Fibroblast of skin of right quadriceps (primary cell): ENCODE measurements at places on chromosomes 11 and 22.

- peak; percentile 94 for DNase-seq
Observed at GRCh38 chr11:105244160-105244825, 104.7 kb upstream of the CARD18 start.

DNA sequence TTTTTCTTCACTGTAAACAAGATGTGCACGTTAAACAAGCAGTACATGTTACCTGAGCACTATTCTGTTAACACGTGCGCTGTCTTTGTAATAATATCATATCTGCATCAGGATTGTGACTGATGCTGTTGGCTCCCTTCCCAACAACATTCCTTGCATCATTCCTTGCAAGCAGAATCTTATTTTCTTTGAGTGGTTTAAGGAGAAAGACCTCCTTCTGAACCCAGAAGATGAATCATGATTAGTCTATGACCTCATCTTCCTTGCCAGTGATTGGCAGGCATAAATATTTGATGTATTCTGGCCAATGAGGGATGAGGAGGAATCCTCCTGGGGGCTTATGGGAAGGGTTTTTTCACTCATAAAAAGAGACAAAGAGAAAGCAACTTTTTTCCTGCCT, 46.2 kb downstream of the C11orf71 start:
- DNase-seq, result peak; percentile 95

DNA sequence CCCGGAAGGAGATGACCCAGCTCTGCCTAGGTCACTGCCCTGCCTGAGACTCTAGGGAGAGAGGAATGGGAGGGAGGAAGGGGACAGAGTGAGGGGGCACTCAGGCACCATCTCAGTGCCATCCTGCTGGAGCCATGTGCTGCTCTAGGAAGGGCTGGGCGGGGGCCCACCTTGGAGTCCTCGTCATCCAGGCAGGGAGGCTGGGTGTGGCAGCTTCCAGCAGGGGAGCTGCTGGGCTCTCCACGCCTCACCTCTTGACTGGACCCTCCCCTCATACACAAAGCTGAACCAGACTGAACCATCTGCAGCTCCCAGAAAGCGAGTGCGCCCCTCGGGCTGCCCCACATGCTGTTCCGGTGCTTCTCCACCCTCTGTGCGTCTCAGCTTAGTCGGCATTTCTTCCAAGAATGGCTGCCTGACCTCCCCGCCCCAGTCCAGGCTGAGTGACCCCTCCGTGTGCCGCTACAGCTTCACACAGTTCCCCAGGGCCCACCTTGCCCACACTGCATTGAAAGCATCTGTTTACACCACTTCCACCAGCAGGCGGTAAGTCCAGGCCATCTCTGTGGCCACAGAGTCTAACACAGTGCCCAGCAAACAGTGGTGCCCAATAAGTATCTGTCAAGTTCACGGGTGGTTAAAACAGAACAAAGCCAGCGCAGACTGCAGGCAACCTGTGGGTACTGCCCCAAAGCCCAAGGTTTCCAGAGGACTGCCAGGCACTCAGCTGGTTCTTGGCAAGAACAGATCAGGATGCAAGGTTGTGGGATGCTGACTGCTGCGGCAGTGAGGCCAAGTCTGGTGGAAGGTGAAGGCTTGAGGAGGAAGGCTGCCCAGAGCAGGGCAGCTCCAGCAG, 9.4 kb upstream of the TRIM29 start:
- no peak for DNase-seq

DNA sequence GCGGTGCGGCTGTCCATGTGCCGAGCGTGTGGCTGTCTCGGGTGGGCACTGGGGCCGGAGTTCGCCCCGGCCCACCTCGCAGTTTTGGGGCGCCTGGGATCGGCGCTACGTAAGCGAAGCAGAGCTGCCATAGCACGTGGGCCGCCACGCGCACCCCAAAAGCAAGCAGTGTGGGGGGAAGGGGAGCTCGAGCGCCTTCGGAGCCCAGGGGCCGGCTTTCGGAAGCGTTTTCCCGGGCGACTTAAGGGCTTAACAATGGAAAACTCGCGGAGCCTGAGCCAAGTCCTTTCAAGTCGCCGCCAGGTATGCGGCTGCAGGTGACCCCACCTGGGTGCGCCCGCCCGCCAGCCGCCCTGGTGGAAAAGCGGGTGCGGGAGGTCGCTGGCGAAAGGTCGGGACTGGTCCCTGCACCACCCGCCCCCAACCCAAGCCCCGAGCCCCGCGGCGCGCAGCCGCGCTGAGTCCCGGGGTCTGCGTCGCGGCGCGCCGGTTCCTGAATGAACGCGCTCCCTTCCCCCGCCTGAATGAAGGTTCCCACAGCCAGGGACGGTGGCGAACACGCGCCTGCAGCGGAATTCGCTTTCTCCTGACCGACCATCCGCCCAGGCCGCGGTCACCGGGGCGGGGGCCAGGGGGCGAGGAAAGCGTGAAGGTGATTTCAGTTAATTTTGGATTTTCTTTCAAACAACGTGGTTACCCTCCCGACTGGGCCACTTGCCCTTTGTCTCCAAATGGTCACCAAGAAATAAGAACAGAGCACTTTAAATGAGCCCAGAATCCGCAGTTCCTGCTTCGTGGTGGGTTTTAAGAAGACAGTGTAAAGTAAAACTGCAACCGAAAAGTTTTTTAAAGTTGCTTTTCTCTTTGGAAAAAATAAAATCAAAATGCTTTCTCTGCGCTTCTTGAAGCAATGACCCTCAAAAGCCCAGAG, 2.8 kb upstream of the CCND1 start:
- DNase-seq, result peak; percentile 65

GRCh38 chr11:44746894-44747293, 20.1 kb downstream of the TSPAN18 start:
- DNase-seq, result no peak

DNA sequence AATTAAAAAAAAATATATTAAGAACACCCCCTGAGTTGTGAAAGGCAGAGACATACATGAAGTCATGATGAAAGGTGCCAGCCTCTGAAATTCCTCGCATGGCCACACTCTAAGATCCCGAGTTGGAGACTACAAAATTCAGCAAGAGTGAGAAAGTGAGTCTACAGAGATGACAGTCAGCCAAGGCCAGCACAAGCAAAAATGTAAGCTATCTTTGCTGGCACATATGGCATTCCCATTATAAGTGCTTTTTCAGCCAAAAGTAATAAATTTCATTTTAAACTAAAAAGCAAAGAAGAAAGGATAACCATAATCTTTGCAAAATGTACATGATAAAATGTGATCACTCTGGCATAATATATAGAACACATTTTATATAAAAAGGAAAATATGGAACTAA, 40.6 kb downstream of the FANCF start:
- no peak for DNase-seq

DNA sequence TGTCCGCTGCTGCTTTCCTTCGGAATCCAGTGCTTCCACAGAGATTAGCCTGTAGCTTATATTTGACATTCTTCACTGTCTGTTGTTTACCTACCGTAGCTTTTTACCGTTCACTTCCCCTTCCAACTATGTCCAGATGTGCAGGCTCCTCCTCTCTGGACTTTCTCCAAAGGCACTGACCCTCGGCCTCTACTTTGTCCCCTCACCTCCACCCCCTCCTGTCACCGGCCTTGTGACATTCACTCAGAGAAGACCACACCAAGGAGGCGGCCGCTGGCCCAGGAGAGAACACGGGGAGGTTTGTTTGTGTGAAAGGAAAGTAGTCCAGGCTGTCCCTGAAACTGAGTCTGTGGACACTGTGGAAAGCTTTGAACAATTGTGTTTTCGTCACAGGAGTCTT, 15.4 kb upstream of the ST14 start:
- DNase-seq, result no peak

DNA sequence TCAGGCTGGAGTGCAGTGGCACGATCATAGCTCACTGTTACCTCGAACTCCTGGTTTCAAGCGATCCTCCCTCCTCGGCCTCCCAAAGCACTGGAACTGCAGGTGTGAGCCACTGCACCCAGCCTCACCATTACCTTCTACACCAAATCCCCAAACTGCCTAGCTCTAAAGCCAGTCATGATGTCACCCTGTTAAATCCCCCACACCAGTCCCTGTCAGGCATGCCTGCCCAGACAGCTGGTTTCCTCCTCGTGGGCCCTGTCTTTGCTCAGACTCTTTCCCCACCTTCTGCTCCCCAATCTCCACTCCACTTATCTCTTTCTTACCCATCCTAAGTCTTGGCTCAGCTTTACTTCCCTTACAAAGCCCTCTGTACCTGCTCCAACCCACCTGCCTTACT, 12.5 kb upstream of the EXPH5 start:
- no peak for DNase-seq

GRCh38 chr11:6127881-6128280, 20.4 kb downstream of the OR56B4 start:
- no peak for DNase-seq

DNA sequence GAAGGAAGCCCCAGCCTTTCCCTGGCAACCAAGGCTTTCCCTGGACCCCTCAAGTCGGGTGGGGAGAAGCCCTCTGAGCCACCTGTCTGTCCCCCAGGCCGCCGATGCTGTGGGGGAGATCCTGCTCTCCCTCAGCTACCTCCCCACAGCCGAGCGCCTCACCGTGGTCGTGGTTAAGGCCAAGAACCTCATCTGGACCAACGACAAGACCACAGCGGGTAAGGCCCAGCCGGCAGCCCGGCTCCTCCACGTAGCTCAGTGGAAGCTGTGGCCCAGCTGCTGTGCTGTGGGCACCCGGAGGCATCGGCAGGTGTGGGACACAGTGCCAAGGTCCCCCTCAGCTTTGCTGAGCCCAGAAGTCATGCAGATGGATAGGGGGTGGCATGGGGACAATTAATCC, 12.2 kb upstream of the RHOD start:
- no peak for DNase-seq

- DNase-seq, result peak; percentile 38
Observed at GRCh38 chr22:27274770-27275449, 526.6 kb downstream of the MN1 start.

DNA sequence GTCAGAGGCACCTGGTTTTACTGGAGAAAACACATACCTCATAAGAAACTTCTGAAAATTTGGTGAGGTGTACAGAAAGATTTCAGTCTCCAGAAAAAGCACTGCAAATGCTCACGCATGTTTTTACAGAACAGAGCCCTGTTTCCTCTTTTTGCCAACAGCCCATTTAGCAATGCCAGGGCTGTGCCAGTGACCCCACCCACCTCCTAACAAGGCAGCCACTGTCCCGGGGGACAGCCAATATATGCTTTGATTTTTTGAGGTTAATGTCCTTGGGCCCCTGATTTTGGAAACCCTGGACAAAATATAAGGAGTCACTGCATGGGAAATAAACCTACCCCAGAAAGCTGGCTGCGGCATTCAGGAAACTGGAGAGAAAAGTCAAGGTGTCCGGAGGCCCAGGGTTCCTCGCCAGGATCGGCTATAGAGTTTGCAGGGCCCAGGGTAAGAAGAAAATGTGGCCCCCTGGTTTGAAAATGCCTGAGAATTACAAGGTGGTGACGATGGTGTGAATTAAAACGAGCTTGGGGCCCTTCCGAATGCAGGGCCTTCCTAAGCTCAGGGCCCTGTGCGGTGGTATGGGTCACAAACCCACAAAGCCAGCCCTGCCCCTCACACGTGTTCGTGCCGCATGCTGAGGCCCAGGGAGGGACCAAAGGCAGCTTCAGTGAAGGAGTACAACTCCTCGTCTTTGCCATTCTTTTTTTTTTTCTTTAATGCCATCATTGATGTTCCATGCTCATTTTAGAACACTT, 71.1 kb upstream of the WNT7B start:
- DNase-seq, result no peak

- no peak for DNase-seq
Observed at GRCh38 chr11:9772218-9772617, 108.3 kb downstream of the SWAP70 start.

DNA sequence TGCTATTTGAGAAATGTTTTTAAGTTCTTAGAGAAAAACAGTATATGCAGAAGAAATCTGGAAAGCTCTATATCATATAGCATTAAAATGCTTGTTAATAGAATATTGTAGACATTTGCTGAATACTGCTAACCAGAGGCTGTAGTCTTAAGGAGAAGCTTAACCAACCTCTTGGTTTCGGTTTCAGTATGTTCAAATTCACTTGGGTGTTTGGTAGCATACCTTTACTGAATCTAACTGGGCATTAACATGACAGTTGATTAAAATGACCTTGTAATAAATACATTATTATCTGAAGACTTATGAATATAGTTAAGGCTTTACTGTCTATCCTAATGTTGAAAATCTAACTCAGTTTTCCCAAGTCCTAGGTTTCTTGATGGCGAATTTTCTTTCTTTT, 5.4 kb downstream of the PCF11 start:
- no peak for DNase-seq

- DNase-seq, result no peak
Observed at GRCh38 chr11:4804280-4804679, at the start of gene OR52R1. Gene OR52R1 (minus strand): TSS chr11:4804380. CDS start chr11:4804380, 0 bp downstream.

DNA sequence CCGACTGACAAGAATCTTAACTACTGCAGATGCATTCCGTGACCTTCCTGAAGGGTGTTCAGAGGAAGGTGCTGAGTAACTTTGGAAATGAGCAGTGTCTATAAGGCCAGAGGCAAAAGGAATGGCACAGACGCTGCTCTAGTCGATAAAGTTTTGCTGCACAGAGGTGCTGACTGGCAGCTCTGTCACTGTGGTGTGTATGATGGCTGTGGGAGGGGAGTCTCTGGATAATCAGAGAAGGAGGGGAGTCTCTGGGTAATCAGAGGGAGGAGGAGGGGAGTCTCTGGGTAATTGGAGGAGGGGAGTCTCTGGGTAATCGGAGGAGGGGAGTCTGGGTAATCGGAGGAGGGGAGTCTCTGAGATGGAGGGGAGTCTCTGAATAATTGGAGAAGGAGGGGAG, 18.4 kb downstream of the PTDSS2 start:
- no peak for DNase-seq

DNA sequence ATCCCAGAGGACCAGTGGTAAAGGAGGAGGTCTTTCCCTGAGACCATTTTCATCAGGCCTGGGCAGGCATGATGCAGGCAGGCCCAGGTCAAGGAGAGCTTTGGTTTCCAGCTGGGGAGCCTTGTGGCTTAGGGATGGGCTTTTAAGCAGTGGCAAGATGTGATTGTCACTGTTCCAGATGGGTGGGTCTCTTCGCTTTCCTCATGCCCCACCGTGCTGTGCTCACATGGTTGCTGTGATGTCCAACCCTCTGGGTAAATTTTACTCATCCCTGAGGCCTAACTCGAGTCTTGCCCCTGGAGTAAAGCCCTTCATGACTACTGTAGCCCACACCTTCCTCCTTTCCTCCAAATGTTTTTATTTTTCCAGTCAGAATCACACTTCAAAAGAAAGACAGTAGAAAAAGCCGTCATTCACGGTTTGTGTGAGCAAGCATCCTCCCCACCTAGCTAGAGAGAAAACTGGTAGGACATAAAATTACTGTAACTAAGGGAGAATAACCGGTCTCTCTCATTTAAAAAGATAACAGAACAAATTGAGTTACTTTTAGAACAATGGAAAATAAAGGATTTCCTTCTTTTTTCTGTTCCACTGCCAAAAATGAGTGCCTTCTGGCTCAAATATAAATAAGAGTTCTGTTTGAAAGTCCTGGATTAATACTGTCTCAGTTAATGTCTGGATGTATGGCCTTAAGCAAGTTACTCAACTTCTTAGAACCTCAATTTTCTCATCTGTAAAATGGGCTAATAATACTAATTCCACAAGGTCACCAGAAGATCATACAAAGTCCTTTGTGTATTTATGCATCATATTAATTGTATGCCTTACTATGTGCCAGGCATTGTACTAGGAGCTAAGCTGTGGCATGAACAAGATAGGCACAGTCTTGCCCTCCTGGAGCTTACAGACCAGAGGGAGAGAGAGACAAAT, 84.9 kb downstream of the ME3 start:
- DNase-seq, result no peak

GRCh38 chr11:31844351-31844750, 33.2 kb upstream of the PAX6 start:
- DNase-seq, result peak; percentile 6
